Mucosa of descending colon (tissue), 3 donors: ENCODE measurements at places on chromosomes 4 and X.

GRCh38 chrX:39832211-39832610, 265.5 kb downstream of the BCOR start:
- DNase-seq, result no peak

DNA sequence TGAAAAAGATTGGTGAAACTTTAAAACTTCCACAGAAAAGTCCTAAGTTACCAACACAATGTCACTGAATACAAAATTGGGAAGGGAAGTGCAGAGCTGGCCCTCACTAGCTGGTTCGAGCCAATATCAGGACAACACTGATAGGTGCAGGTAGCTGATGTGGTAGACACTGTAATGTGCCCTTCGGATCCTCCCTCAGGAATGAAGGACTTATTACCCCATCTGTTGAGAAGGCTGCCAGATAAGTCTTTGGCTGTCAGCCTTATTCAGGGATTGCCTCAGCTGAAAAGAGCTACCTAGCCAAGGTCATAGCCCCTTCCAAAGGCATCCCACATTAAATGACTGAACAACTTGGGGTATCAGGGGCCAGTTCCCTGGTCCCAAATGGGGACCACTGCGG, 5.3 kb downstream of the MCF2 start:
- DNase-seq, result no peak

DNA sequence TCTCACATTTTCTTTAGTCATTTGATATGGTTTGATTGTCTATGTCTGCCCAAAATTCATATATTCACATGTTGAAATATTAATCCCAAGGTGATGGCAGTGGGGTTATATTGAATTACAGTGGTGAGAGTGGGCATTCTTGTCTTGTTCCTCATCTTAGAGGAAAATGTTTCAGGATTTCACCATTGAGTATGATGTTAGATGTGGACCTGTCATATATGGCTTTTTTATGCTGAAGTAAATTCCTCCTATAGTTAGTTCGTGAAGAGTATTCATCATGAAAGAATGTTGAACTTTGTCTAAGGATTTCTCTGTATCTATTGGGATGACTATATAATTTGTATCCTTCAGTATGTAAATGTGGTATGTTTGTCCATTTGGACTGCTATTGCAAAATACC, 512.3 kb upstream of the EPHA5 start:
- no peak for DNase-seq

- DNase-seq, result no peak
These were observed 1106.0 kb downstream of the STIM2 start for GRCh38 chr4:27966664-27967063.

GRCh38 chr4:40401631-40402030, 66.5 kb downstream of the CHRNA9 start:
- no peak for DNase-seq

GRCh38 chrX:72305286-72306084, at the start of gene CITED1:
Gene CITED1, minus strand, starts transcription at chrX:72305914. Its CDS starts 3,045 bp downstream, at chrX:72302869.
- no peak for DNase-seq

- no peak for DNase-seq
These were observed 748.6 kb downstream of the STPG2 start for GRCh38 chr4:97394653-97395052.

DNA sequence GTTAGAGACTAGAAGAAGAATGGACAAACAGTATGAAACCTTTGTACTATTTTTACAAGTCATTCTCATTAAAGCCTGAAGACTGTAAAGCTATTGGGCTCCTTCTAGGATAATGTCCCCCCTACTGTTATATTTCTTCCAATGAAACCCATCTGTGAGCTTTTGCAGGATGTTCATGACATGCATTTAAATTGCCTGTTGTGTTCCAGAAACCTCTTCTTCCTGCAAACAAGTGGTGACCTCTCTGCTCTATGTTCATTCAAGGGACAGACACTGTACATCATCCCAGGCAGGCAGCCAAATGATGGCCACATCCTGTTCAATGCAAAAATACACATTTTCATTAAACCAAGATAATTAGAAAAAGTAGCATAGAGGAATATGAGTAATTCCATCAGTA, 128.0 kb downstream of the C4orf33 start:
- no peak for DNase-seq

DNA sequence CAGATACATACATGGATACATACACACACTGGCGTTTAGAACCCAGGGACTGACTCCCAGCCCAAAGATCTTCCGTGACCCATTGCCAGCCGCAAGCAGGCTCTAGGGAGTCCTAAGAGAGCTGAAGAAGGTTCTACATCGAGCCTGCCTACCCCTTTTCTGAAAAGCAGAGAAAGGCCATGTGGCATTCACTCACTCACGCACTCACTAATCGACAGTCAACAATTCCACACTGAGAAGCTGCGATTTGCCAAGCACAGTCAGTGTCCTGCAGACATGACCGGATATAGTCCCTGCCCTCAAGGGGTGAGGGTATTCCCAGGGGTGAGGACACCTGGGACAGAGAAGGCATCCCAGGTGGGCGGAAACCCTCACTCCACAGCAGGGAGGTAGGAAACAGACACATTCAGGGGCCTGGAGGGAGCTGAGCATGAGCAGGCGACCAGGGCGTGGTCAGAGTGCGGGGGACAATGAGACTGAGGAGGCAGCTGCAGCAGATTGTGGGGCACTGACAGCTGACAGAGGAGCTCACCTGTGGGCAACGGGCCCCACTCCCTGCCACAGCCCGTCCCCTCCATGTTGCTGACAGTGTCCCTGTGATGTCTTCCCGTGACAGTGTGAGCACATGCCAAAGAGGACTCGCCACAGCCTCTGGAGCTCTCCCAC, 13.2 kb upstream of the MAN2B2 start:
- DNase-seq, result no peak

DNA sequence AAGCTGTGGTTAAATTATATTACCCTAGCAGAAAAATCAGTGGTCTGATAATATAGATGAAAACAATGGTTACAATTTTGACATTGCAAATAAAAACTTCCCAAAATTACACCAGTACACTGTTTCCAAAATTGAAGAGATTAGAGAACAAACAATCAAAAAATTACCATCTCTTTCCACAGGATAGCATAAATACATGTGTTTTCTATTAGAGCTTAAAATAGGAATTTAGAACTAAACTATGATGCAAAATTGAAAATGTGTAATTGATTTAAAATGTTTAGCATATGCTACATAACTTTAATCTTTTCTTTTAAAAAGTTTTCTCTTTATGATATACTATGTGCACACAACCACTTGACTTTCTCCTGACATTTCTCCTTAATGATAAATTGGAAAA, 6.7 kb downstream of the EDNRA start:
- no peak for DNase-seq

DNA sequence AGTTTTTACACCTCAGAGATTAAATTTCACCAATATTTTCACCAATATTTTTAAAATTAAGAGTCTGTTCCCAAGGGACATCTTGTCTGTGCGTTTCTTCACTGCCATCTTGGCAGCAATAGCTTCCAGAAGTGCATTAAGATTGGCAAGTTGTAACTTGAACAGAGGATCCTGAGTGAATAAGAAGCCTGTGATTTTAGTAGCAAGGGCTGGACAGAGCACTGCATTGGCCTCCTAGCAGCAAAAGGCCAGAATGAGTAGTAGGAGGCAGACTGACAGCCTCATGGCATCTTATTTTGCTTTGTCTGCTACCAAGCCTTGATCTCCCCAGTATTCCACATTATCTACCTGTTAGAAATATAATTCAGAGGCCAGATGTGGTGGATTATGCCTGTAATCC, 138.4 kb downstream of the CPE start:
- DNase-seq, result no peak

GRCh38 chrX:22952010-22952409, 47.8 kb upstream of the DDX53 start:
- DNase-seq, result no peak

DNA sequence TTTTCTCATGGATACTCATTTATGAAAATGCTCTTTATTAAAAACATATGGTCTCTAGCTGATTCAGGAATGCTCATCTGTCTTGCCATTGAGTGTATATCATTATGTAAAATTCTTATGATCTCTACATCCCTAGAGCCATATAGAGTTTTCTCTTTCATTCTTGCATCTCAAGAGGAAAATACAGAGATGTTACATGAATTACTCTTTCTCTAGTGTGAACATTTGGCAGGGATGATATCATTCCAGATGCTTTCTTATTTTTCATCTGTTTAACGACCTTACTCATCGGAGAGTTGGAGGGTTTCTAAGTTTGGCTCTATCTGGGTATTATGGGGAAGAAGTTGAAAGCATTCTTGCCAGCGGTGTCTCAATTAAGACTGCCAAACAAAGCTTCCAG, 202.9 kb upstream of the SLC7A11 start:
- DNase-seq, result no peak

DNA sequence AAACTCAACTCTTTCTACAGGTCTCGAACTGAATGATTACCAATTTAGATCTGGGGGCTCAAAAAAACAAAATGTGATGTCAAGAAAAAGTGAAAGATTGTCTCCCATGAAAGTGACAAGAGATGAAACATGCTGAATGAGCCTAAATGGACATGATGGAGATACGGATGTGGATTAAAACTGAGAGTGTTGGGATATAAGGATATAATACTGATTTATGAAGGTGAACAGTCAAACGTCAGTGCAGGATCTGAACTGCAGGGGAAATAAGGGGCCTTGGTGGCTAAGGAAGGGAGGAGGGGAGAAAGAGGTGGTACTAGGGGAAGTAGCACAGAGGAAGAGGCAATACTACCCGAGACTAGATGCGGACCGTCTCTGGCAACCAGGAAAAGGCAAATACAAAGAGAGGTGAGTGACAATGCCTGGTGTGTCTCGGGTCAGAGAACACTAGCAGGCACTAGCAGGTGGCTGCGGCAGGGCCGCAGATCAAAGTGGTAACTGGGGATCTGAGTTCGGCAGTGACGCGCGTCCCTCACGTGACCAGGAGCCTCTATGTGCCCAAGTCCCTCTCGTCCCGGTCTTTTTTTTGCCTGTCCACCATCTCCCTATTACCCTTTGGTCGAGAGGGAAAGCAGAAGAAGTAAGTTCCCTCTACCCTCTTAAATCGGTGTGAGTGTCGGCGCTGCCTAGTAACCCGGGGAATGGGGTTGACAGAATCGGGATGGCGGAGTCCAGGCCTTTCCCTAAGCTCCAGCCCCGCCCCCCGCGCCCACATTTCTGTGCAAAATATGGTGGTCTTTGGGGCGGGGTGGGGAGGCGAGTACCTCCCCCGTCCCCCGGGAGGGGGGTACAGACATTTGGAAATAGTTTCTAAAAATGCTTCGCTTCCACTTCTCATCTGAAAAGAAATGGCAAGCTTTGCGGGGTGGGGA, at the start of gene TCEAL1:
Gene TCEAL1, plus strand, starts transcription at position 590 of the 932 bp plus-strand sequence. CDS start 942 bp downstream, outside the sequence.
- DNase-seq, result peak; percentile 82

DNA sequence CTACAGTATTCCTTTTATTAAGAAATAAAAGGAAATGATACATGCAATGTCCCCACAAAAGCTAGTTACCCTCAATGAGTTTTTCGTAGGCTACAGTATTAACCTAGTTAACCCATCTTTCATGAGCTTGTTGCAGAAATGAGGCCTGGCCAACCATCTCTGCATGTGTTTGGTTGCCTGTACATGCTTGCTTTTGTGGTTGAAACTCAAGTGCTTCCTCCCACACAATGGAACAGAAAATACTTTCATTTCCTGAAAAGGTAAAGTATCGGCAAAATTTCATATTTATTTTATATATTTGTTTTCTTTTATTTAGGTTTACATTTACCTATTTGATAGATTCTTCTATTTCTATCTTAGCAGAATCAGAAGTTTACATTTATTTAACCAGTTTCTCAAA, 214.6 kb upstream of the FAM241A start:
- no peak for DNase-seq

DNA sequence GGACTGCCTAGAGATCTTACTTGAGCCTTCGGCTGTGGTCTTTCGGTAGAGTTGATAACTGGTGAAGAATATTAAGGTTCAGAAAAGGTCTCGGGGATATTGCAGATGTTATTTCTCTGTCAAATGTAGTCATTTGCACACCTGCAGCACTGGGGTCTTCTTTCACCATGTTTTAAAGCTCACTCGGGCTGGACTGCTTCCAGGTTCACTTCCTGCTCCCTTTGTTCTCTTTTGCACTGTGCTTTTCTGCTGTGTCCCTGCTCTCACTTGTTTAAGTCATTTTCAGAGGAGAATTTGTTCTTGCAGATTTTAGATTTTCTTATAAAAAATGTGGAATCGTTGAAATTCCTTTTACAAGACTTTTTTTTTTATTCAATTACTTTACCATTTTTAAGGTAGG, 68.5 kb downstream of the BMPR1B start:
- DNase-seq, result no peak

DNA sequence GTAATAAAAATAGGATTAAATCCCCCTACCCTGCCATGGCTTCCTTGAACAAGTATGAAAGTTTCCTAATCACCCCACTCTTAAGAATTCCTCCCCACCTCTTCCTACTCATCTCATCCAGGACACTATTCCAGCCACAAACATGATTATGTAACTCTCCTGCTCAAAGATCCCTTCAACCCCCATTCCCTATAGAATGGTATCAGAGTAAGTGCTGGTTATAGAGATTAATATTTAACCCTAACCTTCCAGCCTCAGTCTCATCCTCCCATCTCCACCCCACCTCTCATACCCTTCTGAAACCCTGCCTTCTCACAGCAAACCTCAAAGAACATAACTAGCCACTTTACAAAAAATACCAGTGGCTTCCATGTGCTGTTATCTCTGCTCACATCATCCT, 155.1 kb downstream of the PPP3CA start:
- DNase-seq, result no peak

DNA sequence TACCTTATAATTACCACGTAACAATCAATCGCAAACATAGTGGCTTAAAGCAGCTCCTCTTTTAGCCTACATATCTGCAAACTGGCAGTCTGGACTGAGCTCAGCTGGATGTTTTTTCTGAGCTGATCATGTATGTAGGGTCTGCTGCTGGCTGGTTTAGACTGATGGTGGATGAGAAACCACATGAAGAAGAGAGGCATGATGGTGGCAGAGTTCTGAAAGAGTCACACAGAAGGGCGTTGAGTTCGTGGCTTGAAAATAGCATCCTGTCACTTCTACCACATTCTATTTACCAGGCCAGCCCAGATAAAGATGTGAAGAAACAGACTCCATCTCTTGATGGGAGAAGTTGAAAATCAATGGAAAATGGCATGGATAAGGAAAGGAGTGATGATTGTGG, 151.3 kb downstream of the SNCA start:
- DNase-seq, result no peak

DNA sequence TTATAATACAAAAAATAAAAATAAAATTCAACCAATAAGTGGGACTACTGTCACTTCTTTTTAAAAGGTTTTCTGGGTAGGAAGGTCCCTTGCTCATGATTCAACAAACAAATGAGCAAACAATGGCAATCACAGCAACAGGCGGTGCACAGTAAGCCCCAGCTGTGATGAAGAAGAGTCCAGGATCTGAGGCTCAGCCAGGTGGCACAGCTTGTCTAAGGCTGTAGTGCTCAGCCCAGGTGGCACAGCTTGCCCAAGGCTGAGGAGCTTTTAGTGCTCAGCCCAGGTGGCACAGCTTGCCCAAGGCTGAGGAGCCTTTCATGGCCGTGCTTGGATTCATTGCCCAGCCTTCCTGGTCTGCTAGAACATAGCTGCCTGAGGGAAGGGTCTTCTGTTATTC, 75.0 kb downstream of the ZFYVE28 start:
- peak; percentile 19 for DNase-seq
